CD8-positive, alpha-beta memory T cell (primary cell): ENCODE measurements at places on chromosomes 7 and 10. TPM values are rescaled to one million over a fixed set of nuclear protein-coding genes. Genes with fewer than 3 reads are reported as not detected.

DNA sequence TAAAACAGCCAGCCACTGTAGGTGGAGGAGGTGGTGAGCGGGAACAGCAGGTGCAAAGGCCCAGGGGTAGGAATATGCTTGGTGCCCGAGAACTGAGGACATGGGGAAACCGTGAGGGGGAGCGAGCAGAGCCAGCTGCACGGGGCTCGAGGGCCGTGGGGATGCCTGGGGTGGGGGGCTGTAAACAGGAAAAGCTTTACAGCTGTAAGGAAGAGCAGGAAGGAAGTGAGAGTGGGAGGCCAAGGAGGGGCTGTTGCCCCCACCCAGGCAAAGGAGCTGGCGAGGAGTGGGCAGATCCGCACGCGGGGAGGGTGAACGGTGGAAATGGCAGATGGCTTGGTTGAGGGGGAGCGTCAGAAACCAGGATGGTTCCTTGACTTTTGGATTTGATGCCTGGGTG, 34.4 kb downstream of the ZMIZ1 start:
- no peak for DNase-seq
- no peak overlapping the region for H3K27ac ChIP-seq
- no peaks in the 10 kb centered on the region for H3K36me3 ChIP-seq
- no peak overlapping the region for H3K4me3 ChIP-seq
- H3K27me3 ChIP-seq, result no peaks in the 10 kb centered on the region
- H3K4me1 ChIP-seq, result peaks cover 20% of the 10 kb centered on the region

DNA sequence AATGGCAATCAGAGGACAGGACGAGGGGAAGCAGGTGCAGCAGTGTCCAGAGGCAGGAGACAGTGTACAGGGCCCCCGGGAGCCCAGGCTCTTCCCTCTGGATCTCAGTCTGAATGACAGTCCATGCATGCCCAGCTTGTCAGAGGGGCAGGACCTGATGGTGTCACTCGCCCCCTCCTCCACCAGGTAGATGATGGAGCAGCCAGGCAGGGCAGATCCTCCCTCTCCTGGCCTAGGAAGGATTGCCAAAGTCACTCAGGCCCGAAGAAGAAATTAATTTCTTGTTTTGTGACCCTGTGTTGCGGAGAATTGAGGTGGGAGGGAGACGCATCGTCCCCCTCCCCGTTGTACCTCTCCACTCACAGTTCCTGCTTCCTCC, 4.0 kb downstream of the VSTM4 start:
- H3K4me1 ChIP-seq, result no peaks in the 10 kb centered on the region
- H3K4me3 ChIP-seq, result no peak overlapping the region
- no peak for DNase-seq
- no peaks in the 10 kb centered on the region for H3K27me3 ChIP-seq

GRCh38 chr10:76388321-76389023, 957.0 kb downstream of the LRMDA start:
- H3K4me1 ChIP-seq, result no peaks in the 10 kb centered on the region
- DNase-seq, result no peak
- no peak overlapping the region for H3K27ac ChIP-seq
- H3K27me3 ChIP-seq, result no peaks in the 10 kb centered on the region
- H3K4me3 ChIP-seq, result no peak overlapping the region
- H3K36me3 ChIP-seq, result no peaks in the 10 kb centered on the region

GRCh38 chr10:114714281-114714741, 56.2 kb upstream of the ABLIM1 start:
- H3K36me3 ChIP-seq, result no peaks in the 10 kb centered on the region
- no peaks in the 10 kb centered on the region for H3K27me3 ChIP-seq
- no peak overlapping the region for H3K4me3 ChIP-seq
- DNase-seq, result no peak

GRCh38 chr7:150824379-150825177, 24.0 kb downstream of the TMEM176A start:
- no peak overlapping the region for H3K4me3 ChIP-seq
- no peak overlapping the region for H3K27ac ChIP-seq
- H3K36me3 ChIP-seq, result no peaks in the 10 kb centered on the region
- DNase-seq, result no peak

RARRES2 gene
- total RNA-seq, result not detected

PTPRZ1 gene
- total RNA-seq, result not detected

HOXA4 gene
- total RNA-seq, result 0.11 TPM
